CD4-positive, alpha-beta T cell treated with Interleukin-4 for 4 hours (primary cell): ENCODE measurements at places on chromosomes 2 and 18.

DNA sequence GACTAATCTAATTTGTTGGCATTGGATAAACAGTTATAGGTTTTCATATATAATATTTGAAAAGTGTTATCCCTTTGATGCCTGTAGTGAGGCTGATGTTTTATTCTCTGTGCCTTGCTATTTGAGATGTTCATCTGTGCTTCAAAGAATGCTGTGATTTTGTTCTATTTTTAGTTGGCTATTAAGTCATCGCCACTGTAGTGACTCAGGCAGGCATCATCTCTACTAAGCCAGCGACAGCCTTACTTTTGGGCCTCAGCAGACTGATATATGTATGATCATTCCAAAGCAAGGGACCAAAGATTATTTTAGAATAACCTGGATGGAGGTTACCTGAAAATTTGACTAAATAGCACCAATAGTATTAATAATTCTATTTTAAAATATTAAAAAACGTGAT, 1674.5 kb upstream of the NXPH2 start:
- no peak for DNase-seq

DNA sequence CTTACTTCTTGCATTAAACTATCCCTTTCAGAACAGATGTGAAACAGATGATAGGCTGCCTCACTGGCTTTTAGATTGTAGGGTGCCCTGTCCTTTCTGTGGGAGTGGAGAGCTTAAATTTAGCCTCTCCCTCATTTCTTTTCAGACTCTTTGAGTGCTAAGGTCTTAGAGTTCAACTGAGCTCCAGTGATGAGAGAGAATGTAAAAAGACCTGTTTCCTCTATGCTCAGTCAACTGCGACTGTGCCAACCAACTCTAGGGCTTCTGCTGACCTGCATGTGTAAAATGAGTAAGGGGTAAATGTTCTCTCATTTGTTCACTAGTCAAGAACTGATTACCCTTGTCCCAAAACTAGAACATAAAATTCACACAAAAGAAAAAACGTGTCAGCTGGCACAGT, 104.8 kb upstream of the TGFA start:
- no peak for DNase-seq

DNA sequence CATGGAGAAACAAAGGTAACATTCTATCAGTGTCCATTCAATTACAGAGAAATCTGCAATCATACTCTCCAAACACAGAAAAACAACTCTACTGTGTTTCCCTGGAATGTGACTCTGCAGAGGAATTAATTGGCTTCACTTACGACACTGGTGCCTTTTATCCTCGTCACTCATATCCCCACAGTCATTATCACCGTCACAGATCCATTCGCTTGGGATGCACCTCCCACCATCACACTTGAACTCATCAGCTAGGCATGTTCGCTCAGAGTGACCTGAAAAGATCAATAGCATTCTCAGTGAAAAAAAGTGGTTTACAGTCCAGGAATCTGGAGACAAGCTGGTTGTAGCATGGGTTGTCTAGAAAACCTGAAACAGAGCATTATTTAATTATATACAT, 124.3 kb downstream of the DHRS9 start:
- DNase-seq: no peak

DNA sequence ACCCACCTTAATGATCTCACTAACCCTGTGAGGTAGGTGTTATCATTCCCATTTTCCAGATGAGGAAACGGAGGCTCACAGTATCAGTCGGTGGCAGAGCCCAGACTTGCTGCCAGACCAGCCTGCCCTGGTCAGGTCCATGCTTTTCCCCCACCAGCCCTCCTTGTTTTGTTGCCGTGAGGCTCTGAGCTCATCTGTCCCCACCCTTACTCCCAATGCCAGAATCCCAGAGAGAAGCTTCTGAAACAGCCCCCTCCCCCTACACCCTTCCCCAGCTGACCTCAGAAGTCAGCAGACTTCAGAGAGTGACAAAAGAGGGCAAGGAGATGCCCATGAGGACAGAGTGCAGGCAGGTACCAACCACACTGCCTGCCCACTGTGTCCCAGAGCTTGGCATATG, 20.8 kb upstream of the TNS1 start:
- no peak for DNase-seq

- no peak for DNase-seq
Measured at GRCh38 chr2:161414042-161415033, 1.8 kb upstream of the TBR1 start.
